SK-MEL-5 (cell line): ENCODE measurements at places on chromosomes 13 and 19.

- no peak for DNase-seq
Observed at GRCh38 chr13:114131583-114132418, 622 bp downstream of the RASA3 start.

GRCh38 chr13:60016229-60016628 lies 147.5 kb downstream of the DIAPH3 start:
- DNase-seq: no peak

- DNase-seq: no peak
Observed at GRCh38 chr19:9953802-9954542, 17.7 kb upstream of the OLFM2 start.

- DNase-seq: peak; percentile 79
Observed at GRCh38 chr19:35135389-35135909, 590 bp upstream of the LGI4 start.

GRCh38 chr19:47456721-47457474 lies 14.8 kb downstream of the SLC8A2 start:
- DNase-seq: no peak

- no peak for DNase-seq
Observed at GRCh38 chr13:105948143-105948542, 587.3 kb downstream of the EFNB2 start.

DNA sequence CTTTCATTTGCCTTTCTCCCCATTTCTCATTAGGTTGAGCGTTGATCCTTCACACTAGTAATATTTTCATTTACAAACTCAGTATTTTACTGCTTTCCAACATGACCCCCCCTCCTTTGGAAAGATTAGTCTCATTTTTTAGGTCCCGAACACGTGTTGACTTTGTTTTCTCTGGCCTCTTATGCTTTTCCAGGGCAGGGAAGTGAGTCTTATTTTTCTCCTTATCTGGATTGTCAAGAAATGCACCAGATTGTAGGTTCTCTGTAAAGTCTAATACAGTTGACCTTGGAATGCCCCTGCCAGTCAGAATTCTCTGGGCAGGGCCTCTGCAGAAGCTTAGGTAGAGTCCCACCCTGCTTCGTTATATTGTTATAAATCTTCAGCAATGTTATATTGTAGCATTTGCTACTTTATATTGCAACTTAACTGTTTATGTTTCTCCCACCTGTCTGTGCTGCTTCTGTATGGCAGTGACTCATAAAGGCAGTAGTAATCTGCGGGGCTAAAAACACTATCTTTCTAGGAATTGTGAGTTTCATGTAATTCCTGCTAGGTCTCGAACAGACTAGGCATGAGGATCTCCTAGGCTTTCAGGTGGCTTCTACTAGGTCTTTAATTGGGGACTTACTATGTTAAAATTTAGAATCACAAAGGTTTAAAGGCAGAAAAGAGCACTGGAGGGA lies 2.0 kb downstream of the TDRD3 start:
- DNase-seq: no peak

GRCh38 chr19:19230999-19231398 lies 19.2 kb downstream of the NCAN start:
- DNase-seq: no peak

- no peak for DNase-seq
Observed at GRCh38 chr13:61275736-61276135, 139.9 kb downstream of the PCDH20 start.

GRCh38 chr13:97082461-97083207 lies 88.4 kb upstream of the OXGR1 start:
- DNase-seq: no peak

DNA sequence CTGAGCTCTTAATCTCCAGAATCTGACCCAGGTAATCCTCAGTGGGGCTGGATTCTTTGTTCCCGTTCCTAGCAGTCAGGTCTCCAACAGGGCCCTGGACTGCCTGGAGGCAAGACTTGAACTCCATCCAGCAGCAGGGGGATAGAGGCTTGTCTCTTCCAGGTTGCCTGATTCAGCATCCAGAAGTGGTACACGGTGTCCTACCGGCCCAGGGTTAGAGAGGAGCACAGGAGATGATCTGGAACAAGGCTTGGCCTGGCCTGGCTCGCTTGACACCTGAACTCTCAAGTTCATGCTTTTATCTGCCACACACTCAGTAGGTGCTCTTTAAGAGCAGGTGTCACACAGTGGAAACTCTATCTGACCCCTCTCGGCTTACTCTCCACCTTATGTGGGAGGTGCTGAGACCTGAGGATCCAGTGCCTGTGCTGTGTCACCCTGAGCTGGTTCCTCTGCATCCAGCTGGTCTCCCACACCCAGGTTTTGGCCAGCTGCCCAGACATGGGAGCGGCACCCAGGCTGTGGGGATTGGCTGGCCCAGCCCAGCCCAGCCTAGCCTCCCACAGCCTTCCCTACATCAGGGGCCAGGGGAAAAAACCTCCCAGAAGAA lies at the start of gene CYP4F3:
Gene CYP4F3, plus strand, starts transcription at position 604 of the 610 bp plus-strand sequence. CDS start 519 bp downstream, outside the sequence.
- DNase-seq: no peak
